ENCODE measurements at places on chromosomes 4 and X. TPM values are rescaled to one million over a fixed set of nuclear protein-coding genes. Genes with fewer than 3 reads are reported as not detected.

DNA sequence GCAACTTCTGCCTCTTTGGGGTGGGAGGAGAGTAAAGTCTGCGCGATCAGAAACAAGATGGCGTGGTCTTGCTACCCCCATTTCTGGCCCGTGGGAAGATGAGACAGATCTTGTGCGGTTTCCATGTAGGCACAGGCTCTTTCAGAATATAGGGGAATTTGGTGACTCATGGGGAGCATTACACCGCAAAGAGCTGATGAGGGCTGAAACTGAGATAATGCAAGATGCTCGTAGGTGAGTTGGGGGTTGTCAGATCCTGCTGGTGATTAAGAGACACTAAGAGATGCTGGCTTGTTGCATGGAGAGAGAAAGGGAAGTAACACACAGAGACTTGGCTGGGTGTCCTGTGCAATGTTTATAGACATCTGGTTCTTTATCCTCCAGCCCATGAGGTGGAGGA, 1.5 kb downstream of the EVC start:
- no peaks in the 10 kb centered on the region for H3K27me3 ChIP-seq
- no peak overlapping the region for H3K27ac ChIP-seq
- H3K4me3 ChIP-seq, result no peak overlapping the region

NDNF gene
- total RNA-seq, result 27.5 TPM

DNA sequence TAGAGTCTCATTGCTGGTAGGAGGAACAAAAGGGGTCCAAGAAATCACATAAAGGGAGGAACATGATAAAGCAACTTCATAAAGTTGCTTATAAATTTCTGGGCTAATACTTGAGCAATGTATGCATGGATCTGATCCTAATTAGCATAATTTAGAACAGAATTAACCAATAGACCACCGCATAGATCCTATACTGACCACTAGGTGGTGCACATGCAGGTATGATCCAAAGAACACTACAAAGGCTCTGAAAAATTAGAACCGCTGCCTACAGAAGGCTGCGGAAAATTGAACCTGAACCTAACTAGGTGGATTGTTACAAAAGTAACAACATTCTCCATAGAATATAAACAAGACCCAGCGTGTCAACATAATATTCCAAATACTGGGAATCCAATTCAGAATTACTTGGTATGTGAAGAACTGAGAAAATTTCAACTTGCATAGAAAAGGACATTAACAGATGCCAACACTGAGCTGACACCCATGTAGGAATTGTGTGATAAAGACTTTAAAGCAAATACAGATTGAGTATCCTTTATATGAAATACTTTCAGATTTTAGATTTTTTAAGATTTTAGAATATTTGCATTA, 23.3 kb downstream of the BRCC3 start:
- no peaks in the 10 kb centered on the region for H3K4me1 ChIP-seq
- H3K27me3 ChIP-seq, result no peaks in the 10 kb centered on the region
- no peaks in the 10 kb centered on the region for H3K36me3 ChIP-seq
- H3K4me3 ChIP-seq, result no peak overlapping the region
- no peak overlapping the region for H3K27ac ChIP-seq

DNA sequence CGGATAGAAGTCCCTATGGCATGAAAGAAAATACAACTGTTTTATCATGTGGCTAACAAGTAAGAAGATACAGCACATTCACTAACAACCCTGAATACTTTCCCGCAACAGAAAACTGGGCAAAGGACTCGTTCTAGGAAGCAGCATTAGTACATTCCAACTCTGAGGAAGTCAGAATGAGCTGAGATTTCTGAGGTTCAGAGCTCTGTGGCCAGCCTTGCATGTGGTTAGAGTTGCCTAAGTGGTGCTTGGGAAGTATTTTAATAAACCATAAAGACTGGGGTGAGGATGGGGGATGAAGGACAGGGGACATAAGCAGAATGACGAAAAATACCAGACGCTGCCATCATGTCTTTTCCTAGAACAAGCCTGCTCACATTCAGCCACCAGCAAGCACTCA, 82.2 kb downstream of the EFHC2 start:
- H3K36me3 ChIP-seq, result no peaks in the 10 kb centered on the region
- DNase-seq, result no peak
- no peak overlapping the region for H3K27ac ChIP-seq

DNA sequence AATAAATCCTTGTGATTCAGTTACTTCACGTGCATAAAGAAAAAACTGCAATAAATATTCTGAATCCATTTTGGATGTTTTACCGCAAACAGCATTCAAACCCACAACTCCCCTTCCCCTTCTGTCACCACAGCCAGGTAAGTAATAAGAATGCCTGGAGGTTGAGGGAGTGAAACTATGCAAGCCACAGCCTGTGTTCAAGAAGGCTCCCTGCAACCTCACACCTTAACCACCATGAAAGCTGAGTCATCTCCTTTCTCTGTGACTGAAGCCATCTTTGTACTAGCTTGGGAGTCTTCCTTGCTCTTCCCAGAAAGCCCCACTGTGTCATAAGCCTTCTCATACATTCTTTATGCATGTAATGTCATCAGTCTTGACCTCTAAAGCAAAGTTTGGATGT, 297.0 kb upstream of the PUDP start:
- DNase-seq, result no peak
- no peaks in the 10 kb centered on the region for H3K27me3 ChIP-seq
- H3K36me3 ChIP-seq, result no peaks in the 10 kb centered on the region
- no peaks in the 10 kb centered on the region for H3K4me1 ChIP-seq
- no peak overlapping the region for H3K27ac ChIP-seq

DNA sequence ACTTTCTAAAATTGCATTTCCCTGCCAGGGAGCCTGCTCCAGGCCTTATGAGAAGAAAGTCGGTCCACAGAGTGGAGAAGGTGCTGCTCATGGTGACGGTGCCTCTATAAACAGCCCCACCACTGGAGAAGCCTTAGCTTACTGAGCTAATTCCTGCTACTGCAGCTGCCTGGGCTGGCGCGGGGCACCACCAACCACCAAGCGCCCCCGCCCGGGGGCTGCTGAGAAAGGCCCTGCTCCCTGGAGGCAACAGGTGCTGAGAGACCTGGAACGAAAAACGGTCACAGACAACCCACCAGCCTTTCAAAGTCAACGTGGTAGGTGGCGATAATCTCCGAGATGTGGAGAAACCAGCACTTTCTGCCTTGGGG, 2.9 kb downstream of the HCFC1 start:
- DNase-seq, result no peak
- no peaks in the 10 kb centered on the region for H3K36me3 ChIP-seq

ANOS1 gene
- total RNA-seq, result 6.4 TPM

DNA sequence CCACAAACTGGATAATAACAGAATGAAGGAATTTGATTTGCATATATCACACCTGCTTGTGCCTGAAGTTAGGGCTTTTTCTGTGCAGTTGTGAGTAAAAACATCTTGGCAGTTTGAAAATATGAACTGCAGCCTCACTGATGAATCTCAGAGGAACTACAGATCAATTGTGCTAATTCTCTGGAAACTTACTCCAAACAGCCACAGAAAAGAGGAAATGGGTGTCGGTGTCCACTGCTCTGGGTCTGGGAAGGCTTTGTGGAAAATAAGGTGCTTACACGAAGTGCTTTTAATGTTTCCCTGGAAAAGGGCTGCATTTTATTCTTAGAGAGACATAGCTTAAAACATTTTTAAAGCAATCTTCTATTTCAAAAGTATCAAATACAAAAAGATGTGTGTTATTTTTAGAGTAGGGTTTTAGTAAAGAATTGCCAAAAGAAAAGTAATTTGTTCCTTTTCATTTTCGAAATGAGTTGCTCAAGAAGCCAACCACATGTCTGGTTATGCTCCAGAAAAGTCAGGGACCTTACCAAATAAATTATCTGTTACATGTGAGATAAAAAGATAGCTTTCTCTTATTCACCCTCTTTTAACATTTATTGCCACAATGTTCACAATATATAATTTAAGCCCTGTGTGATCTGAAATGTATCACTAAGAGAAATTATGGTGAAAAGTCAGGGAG, 240.1 kb downstream of the FRAS1 start:
- no peak overlapping the region for H3K4me3 ChIP-seq
- DNase-seq, result no peak
- H3K27ac ChIP-seq, result no peak overlapping the region
- H3K36me3 ChIP-seq, result no peaks in the 10 kb centered on the region

SH2D1A gene
- not detected for total RNA-seq

DNA sequence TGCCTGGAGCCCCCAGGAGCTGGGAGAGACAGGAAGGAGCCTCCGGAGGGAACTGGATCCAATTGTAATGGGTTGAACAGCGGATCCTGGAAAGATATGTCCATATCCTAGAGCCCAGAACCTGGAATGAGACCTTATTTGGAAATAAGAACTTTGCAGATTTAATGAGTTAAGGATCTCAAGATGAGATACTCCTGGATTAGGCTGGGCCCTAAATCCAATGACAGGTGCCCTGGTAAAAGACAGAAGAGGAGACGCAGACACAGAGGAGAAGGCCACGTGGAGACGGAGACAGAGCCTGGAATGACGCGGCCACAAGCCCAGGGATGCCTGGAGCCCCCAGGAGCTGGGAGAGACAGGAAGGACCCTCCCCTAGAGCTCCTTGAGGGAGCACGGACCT, 34.1 kb downstream of the P2RY8 start:
- H3K27ac ChIP-seq, result no peak overlapping the region
- H3K36me3 ChIP-seq, result no peaks in the 10 kb centered on the region
- no peaks in the 10 kb centered on the region for H3K4me1 ChIP-seq
- no peak overlapping the region for H3K4me3 ChIP-seq
- DNase-seq, result no peak

- no peak overlapping the region for H3K27ac ChIP-seq
- H3K4me3 ChIP-seq, result no peak overlapping the region
- peak; percentile 13 for DNase-seq
- H3K27me3 ChIP-seq, result no peaks in the 10 kb centered on the region
These were observed 408.6 kb upstream of the ACTRT1 start for GRCh38 chrX:128460835-128461234.

DNA sequence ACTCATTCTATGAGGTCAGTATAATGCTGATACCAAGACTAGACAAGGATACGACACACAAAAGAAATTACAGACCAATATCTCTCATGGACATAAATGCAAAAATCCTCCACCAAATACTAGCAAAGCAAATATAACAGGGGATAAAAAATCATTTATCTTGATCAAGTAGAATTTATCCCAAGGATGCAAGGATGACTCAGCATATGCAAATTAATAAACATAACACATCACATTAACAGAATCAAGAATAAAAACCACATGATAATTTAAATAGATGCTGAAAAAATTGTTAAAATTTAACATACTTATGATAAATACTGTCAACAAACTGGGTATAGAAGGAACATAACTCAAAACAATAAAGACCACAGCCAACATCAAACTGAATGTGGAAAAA, 69.4 kb upstream of the GABRA2 start:
- H3K36me3 ChIP-seq, result peaks cover 3% of the 10 kb centered on the region
- H3K4me1 ChIP-seq, result no peaks in the 10 kb centered on the region
- H3K27ac ChIP-seq, result no peak overlapping the region
- no peaks in the 10 kb centered on the region for H3K27me3 ChIP-seq
- no peak for DNase-seq

GRCh38 chrX:135112096-135112729, 8.1 kb downstream of the ETDB start:
- no peak overlapping the region for H3K27ac ChIP-seq
- H3K4me1 ChIP-seq, result no peaks in the 10 kb centered on the region
- peak; percentile 30 for DNase-seq
- H3K36me3 ChIP-seq, result no peaks in the 10 kb centered on the region

DNA sequence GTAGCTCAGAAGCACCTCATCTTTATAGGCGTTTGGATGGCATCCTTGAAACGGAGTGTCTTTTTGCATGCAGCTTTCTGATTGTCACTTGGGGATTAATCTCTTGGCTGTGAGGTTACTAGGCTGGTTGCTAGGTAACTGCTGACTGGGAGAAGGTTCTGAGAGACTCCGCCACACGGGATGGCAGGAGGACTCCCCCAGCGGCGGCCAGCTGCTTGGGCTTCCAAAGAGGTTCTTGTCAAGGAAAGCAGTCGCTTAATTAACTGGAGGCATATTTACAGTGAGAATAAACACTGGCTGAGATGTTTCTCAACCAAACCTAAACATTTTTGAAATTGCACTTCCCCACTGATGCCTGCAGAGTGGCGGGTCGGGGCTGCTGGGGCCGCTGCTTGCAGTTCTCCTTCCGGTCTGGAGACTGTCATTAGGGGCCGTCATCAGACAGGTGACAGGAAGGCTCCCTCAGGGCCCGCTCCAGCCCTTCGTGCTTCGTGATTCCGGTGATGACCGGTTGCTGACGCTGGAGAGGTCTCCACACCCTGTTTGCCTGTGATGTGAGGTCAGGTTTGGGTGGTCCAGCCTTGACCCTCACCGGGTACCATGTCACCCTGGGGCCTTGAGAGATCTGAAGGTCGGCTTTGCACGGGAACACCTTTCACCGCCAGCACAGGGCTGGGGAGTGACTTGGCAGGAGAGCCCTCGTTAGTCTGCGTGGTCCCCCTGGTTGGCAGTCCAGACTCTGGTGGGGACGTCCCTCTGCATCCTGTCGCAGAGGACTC, 9.1 kb downstream of the NSG1 start:
- H3K4me1 ChIP-seq, result no peaks in the 10 kb centered on the region
- H3K36me3 ChIP-seq, result no peaks in the 10 kb centered on the region
- DNase-seq, result peak; percentile 53
- H3K27me3 ChIP-seq, result peaks cover 5% of the 10 kb centered on the region

- no peak overlapping the region for H3K4me3 ChIP-seq
- no peak overlapping the region for H3K27ac ChIP-seq
- no peaks in the 10 kb centered on the region for H3K4me1 ChIP-seq
- H3K36me3 ChIP-seq, result no peaks in the 10 kb centered on the region
- no peak for DNase-seq
These were observed 12.8 kb downstream of the SUPT20HL2 start for GRCh38 chrX:24301060-24301459.

DNA sequence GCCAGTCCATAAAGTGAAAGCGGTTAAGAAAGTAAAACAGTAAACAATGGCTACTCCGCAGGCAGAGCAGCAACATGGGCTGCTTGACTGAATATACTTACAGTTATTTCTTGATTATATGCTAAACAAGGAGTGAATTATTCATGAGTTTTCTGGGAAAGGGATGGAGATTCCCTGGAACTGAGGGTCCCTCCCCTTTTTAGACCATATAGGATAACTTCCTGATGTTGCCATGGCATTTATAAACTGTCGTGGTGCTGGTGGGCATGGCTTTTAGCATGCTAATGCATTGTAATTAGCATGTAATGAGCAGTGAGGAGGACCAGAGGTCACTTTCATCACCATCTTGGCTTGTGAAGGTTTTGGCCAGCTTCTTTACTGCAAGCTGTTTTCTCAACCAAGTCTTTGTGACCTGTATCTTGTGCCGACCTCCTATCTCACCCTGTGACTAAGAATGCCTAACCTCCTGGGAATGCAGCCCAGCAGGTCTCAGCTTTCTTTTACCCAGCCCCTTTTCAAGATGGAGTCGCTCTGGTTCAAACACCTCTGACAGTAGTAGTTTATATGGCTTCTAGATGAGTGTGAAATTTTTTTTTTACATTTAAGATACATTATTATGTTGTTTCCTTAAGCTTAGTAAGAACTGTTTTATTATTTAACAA, 514.8 kb upstream of the TENM3 start:
- H3K36me3 ChIP-seq, result no peaks in the 10 kb centered on the region
- no peaks in the 10 kb centered on the region for H3K4me1 ChIP-seq
- no peak overlapping the region for H3K27ac ChIP-seq
- H3K4me3 ChIP-seq, result no peak overlapping the region
- H3K27me3 ChIP-seq, result no peaks in the 10 kb centered on the region
- DNase-seq, result no peak

GRCh38 chr4:42398871-42399331, 1.6 kb downstream of the SHISA3 start:
- H3K4me3 ChIP-seq, result peak overlapping the region; percentile 39
- peak; percentile 13 for DNase-seq
- peaks cover 97% of the 10 kb centered on the region for H3K27me3 ChIP-seq
- H3K27ac ChIP-seq, result no peak overlapping the region
- H3K36me3 ChIP-seq, result no peaks in the 10 kb centered on the region
- peaks cover 27% of the 10 kb centered on the region for H3K4me1 ChIP-seq

Measured in hepatocyte (in vitro differentiated cells).